Cerebellum (tissue), 4 donors: ENCODE measurements at places on chromosomes 2 and 18. TPM values are rescaled to one million over a fixed set of nuclear protein-coding genes. Genes with fewer than 3 reads are reported as not detected.

ANO7 gene
- total RNA-seq, result 0.54 TPM

FAM124B gene
- 5.2 TPM for total RNA-seq

GRCh38 chr2:164692114-164692513, 70.8 kb upstream of the GRB14 start:
- DNase-seq, result no peak

DNA sequence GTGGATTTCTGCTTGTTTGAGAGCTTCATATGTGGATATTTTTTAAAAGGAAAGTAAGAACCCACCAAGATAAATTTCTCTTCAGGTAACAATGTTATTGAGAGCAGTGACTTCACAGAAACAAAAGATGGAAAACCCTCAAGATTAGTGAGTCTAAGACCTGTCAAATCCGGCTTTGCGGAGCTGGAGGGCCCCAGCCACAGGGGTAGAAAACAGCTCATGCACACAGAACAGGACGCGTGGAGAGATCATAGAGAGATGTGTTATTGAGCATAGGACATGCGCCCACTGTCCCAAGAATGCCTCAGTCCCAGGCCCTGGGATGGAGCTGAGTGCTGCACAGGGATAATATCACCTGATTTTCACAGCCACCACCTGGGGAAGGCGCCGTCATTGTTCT, 21.3 kb downstream of the EDAR start:
- DNase-seq, result no peak

- no peak for DNase-seq
These were observed 45.7 kb downstream of the CCDC93 start for GRCh38 chr2:117967977-117968718.

DNA sequence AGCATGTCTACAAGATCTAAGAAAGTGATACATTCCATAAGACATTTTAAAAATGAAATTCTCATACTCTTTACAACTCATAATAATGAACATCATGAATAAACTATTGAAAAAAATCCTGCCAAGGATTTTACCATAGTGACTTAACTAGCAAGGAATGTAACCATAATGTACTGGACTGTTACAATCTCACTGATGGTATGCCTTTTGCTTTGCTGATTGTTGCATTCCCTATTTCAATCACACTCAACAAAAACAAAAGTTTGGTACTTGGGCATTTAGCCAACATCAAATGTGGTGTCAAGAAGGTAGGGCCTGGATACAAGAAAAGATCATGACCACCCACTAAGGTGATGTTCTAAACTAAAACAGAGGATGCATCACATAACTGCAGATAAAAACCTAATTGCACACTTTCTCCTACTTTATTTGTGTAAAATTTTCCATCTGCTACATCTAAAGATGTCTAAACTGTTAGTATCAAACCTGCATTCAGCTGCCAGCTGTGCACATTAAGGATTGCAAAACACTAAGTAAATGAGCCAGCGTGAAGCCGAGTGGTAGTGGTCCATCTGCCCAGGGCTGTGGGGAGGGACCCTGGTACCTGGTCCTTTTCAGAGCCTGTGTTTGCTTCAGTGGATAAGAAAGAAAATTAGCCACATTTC, 564.4 kb downstream of the ZEB2 start:
- DNase-seq, result no peak

- DNase-seq, result peak; percentile 37
These were observed at the start of gene KCNJ3 for GRCh38 chr2:154698296-154698720. KCNJ3 (plus strand) TSS chr2:154698695; CDS start chr2:154698776, 81 bp downstream.

- DNase-seq, result no peak
These were observed 271.4 kb upstream of the POU3F3 start for GRCh38 chr2:104582471-104582870.

- peak; percentile 65 for DNase-seq
These were observed 33.3 kb downstream of the NDUFA10 start for GRCh38 chr2:239991689-239992314.

DNA sequence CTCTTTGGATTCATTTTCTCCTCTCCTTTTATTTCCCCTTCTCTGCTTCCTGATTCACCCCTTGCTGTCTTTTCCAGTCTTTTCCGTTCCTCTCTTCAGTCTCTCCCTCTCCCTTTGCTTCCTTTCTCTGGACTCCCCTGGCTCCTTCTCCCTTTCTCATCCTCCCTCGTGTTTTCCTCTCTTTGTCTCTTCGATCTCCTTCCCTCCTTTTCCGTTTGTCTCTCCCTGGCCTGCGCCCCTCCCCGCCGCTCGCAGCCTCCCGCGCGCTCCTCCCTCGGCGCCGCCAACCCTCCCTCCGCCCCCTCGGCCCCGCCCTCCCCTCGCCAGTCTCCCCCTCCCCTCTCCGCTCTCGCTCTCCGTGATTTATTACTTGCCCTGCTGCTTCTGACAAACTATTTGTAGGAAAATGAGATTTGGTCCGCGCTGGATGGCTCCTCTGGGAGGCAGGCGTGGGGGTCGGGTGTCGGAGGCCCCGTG, 46.0 kb upstream of the PAX8 start:
- DNase-seq, result peak; percentile 19

GRCh38 chr2:69545477-69545932, 98.0 kb downstream of the AAK1 start:
- DNase-seq, result no peak

DNA sequence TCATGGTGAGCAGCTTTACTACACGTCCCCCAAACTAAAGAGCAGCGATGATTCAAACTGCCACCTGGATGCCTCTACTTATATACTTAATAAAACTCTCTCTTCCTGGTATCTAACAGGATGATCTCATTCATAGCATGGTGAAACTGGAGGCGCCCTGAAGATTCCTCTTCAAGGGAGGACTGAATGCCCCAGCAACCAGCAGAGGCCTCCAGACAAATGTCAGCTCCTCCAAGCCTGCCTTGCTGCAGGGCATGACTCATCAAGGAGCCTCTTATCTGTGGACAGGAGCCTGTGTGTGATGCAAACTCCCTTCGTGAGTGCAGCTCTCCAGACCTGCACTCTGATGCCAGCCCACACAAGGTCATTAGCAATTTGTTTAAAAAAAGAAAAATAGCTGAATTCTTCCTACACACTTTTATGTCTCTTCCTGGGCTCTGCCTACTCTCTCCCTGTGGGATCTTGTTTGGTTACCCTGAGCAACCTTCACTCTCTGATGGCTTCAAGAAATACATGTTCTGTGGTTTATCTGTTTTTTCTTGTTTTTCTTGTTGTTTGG, 30.2 kb downstream of the LONRF2 start:
- DNase-seq, result peak; percentile 23
